Pancreas (tissue), 10 donors: ENCODE measurements at places on chromosomes 5 and 9. TPM values are rescaled to one million over a fixed set of nuclear protein-coding genes. Genes with fewer than 3 reads are reported as not detected.

The IL7R gene
- 0.52 TPM for polyA plus RNA-seq

The PCDHGA3 gene
- polyA plus RNA-seq: 0.52 TPM

The SPATA31E1 gene
- polyA plus RNA-seq: 0.02 TPM

The CNTFR gene
- 2.5 TPM for polyA plus RNA-seq

The SMIM33 gene
- not detected for polyA plus RNA-seq

The MSH3 gene
- polyA plus RNA-seq: 3.9 TPM

The LCN1 gene
- not detected for polyA plus RNA-seq

The CCL28 gene
- polyA plus RNA-seq: 6.0 TPM

The PKD2L2 gene
- not detected for polyA plus RNA-seq

The TMEM174 gene
- not detected for polyA plus RNA-seq

The SLC35D2 gene
- 21.3 TPM for polyA plus RNA-seq

The DYNC2I2 gene
- polyA plus RNA-seq: 90.3 TPM

The C5orf46 gene
- 1.8 TPM for polyA plus RNA-seq

The GMCL2 gene
- polyA plus RNA-seq: not detected

The CENPP gene
- 0.46 TPM for polyA plus RNA-seq

The DCANP1 gene
- polyA plus RNA-seq: not detected

The ORM2 gene
- polyA plus RNA-seq: 0.12 TPM

The ARHGEF39 gene
- 1.4 TPM for polyA plus RNA-seq

The BTNL3 gene
- 0.14 TPM for polyA plus RNA-seq

The PCDHB2 gene
- polyA plus RNA-seq: 0.70 TPM

The TMEM161B gene
- 2.5 TPM for polyA plus RNA-seq

The CCL27 gene
- polyA plus RNA-seq: not detected

The CDKN2B gene
- polyA plus RNA-seq: 1.3 TPM

The IL5 gene
- not detected for polyA plus RNA-seq

The UNC13B gene
- 20.8 TPM for polyA plus RNA-seq

The RNF180 gene
- polyA plus RNA-seq: 3.0 TPM

The PCDHGC3 gene
- polyA plus RNA-seq: 23.1 TPM

The BRIX1 gene
- 15.9 TPM for polyA plus RNA-seq

The FST gene
- 0.45 TPM for polyA plus RNA-seq

The PROB1 gene
- polyA plus RNA-seq: 0.34 TPM

The OR4F3 gene
- not detected for polyA plus RNA-seq

The MARCOL gene
- not detected for polyA plus RNA-seq

The ARHGEF37 gene
- polyA plus RNA-seq: 7.8 TPM

The AGXT2 gene
- polyA plus RNA-seq: not detected
